ENCODE measurements at places on chromosomes 6 and 20.

- no peak for DNase-seq
Observed at GRCh38 chr20:25539742-25540672, 45.3 kb downstream of the NINL start.

DNA sequence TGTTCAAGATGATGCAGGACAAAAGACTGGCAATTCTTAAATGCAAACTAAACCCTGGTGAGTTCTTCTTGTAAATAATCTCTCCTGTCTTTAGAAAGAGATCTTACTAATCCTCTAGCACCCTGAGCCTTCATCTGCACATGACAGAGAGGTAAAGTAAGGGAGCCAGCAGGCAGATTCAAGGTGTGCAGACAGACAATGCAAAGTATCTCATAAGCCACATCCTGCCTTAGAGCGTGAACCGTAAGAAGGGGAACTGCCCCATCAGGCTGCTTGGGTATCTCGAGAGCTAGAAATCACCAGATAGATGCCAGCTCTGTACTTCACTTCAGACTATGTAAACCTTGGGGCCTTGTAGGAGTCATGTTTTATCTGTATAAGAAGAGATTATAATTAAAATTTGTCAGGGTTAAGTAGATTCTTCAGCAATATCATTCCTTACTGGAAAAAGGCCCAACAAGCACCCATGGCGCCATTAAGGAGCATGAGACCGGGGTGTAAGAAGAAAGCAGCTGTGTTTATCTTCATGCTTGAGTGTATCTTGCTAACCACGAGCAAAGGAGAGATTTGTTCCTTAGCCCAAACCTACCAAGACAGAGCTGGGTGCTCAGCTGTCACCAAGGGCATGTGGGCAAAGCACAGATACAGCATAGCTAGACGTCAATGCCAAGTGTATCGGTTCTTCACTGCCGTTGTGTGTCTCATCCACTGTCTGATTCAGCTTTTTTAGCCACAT lies 24.4 kb downstream of the CNR1 start:
- no peak for DNase-seq

- no peak for DNase-seq
Observed at GRCh38 chr6:123841067-123841896, 37.6 kb downstream of the NKAIN2 start.

DNA sequence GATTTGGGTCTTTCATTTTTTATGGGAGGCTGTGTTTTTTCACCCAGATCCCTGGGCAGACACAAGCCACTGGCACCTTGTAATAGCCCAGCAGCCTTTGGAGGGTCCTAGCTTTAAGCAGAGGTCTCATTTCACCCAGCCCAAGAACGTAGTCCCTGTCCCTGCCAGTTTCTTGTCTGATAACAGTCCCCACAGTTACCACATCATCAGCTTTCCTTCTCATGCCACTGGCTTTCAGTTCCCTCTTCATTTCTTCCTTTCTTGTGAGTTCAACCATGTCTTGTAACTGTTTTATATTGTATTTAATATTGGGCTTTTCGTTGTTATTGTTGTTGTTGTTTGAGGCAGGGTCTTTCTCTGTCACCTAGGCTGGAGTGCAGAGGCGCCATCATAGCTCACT lies 10.6 kb downstream of the PNPLA1 start:
- DNase-seq, result no peak

DNA sequence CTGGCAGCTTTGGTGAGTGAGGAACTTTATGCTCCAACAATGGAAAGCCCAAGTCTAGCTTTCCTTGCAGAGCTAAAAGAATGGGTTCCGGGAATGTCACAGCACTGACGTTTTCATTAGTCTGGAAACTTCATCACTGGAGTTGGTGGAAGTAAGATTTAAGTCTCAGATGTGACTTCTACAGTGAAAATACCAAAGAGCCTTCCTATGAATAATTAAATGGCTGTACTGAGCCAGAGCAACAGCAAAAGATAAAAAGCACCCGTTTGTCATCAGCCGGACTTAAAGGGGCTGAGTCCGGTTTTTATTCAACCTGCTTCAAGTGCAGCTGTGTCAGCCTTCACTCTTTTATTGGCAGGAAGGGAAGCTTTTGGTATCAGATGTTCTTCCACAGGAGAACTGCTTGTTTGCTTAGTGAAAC lies 46.5 kb upstream of the SHLD1 start:
- DNase-seq, result no peak

DNA sequence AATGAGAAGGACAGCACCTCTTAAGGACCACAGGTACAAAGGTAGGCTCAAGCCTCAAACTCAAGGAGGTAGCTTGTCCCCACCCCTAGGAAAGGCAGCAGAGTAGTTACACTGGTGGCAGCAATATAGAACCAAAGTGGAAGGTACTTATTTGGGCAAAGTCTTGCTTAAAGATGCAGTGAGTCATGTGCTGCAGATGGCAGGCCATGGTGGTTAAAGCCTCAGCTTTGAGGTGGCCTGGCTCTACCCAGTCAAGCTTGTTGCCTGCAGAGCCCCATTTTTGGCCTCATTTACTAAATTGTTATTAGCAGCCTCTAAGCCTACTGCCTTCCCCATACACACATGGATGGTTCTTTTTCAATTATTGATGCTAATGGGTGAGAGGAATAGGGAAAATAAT lies 146.0 kb downstream of the ELOVL4 start:
- DNase-seq, result no peak

- DNase-seq, result no peak
Observed at GRCh38 chr6:139519571-139520031, 145.2 kb upstream of the CITED2 start.

DNA sequence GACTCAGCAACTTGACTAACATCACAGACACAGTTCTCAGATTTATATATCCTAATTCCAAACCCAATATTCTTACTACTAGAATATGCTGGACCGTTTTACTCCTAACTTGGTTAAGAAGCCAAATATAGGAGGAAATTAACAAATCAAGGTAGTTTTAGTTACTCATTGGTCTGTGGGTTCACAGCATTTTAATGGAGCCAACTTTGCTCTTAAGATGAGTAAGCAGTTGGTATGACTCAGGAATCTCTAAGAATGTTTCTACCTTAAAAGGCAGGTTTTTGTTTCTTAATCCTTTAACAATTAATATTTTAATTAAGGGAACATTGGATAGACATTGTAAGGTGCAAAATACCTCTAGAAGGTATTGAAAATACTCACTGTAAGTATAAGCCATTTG lies 31.6 kb downstream of the OPRM1 start:
- no peak for DNase-seq

DNA sequence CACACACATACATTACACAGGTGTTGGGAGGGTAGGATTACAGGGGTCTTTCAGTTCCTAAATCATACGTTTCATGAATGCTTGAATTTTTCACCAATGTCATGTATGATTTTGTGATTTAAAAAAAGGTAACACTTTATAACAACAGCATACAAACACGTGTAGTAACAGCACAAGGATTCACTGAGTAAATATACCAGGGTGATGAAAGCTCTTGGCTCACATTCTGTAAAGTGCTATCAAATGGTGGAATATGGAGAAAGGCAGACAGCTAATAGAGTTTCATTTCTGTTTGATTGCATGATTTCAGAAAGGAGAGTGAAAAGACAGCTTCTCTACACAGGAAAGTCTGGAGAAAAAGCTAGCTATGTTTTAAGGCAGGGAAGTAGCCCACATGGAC lies 231.9 kb downstream of the CD83 start:
- no peak for DNase-seq

DNA sequence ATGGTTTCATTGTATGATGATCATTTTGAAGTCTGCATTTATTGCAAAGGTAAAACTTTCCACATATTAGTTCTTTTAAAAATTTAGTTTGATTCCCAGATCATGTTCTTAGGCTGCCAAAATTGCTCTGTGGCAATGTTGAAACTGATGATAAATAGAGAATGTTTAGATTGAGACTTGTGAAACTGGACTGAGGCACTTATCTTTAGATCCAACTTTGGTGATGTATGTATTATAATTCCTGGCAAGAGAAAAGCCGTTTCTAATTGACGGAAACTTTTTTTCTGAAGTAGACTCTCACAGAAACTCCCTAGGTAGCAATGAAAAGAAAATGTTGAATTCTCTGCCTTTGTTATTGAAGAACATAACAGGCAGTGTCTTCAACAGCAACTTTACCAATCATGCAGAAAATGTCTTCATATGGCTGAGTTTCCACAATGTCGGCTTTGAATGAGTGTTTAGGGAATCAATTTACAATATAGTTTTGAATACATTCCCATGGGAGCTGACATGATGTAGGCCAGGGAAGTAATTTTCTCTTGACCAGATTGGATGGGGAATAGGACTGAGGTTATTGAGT lies 456.2 kb downstream of the CD109 start:
- DNase-seq, result no peak

DNA sequence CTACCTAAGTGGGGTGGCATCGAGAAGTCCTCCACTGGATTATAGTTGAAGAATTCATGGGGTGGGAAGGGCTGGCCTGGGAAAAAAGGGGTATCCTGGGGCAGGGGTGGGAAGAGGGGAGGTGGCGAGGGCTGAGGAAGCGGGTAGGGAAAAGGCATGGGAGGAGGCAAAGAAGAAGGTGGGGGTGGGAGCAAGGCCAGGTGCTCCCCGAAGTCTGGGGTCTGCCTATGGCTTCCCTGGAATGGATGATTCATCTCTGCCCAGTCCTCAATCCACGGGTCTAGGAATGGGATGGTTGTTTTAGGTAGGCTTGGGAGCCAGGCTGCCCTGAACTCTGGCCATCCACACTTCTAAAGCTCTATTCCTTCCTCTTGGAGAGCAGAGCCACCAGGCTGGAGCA lies 4.4 kb downstream of the PCED1A start:
- no peak for DNase-seq

DNA sequence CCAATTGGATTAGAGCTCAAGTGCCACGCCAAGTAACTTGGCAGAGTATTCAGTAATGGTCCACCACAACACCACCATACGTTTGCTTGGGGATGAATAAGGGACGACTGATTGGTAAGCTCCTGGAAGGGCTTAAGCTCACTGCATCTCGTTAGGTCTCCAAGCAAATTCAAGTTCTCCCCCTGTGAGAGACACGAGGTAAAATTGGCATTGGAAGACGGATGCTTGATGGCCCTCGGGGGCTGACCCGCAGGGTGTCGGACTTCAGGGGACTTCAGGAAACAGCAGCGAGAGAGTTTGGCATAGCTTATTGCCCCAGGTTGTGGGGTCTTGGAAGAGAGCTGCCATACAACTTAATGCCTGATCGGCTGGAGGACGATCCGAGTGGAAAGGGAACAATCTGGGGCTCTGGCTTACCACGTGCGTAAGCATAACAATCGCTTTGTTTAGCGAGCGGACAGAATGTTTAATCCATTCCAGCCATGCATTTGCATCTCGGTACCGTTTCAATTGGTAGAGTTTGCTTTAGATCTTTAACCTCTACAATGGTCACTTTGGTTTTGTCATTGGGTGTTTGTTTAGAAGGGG lies 4.8 kb upstream of the ZNFX1 start:
- DNase-seq, result no peak

DNA sequence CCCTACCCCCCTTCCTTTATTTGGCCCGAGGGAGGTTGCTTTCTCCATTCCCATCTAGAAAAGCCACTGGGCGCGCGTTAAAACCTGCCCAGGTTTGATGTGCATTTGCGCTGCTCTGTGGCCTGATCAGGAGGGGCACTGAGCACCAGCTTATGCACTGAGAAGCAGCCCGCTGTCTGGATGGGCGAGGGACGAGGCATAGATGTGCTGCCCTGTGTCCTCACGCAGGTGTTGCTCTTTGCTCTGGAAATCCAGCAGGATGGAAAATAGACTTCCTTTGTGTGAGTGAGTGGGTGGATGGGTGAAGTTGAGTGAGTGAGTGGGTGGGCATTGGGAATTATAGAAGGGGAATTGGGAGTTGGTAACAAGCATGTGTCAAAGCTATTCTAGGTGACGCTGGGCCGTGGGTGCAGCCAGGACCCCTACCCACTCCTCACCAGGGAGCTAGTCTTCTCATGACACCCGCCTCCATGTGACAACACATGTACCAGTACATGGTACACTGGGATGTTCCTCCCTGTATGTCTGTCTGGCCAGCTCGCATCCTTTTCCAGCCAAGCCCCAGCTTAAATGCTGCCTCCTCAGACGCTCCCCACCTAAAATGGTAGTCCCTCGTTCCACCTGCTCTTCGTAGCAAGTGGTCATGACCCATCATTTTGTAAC lies 162.6 kb downstream of the DTNBP1 start:
- DNase-seq, result no peak

DNA sequence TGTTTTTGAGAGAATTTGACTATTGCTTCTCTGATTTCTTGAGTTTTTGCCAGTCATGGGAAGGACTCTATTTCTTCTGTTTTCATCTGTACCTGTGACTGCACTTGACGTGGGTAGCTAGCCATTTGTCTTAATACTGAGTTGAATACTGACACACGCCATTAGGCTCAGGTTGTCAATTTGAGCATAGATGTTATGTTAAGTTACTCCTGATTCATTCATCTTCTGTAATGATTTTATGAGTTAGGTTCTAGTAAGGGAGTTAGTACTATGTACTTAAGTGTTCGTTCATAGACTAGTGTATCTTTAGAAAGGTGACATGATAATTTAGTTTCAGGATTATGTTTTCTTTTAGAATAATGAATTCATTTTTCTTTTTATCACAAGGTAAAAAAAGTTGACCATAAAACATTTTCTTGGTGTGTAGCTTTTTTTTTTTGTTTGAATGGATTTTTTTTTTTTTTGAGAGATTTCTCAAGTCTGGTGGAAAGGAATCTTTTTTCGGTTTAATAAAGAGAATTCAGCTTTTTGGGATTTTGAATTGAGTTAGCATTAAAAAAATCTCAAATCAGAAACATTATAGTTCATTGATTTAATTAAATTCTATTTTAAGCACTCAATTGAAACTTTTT lies 1.7 kb downstream of the AFDN start:
- DNase-seq, result no peak

DNA sequence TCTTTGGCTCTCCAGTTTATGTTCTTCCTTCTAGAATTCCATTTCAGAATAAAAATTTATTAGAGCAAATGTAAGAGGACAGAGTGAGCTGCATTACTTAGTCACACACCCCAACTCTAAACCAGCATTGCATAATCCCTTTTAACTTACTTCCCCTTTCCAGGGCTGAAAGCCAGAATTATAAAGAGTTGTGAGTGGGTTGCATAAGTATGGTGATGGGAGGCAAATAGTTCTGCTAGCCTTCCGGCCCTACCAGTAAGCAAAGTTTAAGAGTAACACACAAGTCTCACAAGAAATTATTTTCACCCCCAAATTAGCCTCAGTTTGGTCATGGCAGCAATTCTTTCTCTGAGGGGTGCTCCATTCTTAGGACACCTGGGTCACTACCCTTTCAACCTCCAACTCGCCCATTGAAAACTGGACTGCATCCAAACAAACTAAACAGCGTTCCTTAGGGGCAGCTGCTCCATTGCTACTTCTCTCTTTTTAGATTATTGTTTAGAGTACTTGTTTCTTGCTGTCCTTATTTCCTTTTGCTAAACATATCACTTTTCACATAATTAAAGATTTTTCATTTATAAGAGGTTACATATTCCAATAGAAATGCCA lies 1.6 kb downstream of the KIAA0408 start:
- DNase-seq, result no peak

DNA sequence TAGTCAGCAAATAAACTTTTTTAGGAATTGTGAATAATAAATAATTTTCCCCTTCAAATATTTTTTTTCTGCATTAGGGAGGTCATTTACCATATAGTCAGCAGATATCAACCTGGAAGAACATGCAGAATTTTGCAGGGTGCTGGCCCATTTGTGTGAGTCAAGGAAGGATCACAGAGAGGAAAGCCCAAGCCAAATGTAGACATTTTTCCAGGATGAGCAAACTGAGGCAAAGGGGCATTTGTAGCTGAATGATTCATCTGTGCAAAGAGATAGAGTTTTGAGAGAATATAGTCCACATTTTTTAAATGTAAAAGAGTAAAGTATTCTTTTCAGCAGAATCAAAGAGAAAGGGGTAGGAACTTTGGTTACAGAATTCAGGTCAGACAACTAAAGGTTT lies 555.5 kb upstream of the MARCKS start:
- DNase-seq, result no peak

Measured in central memory CD4-positive, alpha-beta T cell (primary cell).